Effector memory CD4-positive, alpha-beta T cell (primary cell): ENCODE measurements at places on chromosomes 4 and X.

DNA sequence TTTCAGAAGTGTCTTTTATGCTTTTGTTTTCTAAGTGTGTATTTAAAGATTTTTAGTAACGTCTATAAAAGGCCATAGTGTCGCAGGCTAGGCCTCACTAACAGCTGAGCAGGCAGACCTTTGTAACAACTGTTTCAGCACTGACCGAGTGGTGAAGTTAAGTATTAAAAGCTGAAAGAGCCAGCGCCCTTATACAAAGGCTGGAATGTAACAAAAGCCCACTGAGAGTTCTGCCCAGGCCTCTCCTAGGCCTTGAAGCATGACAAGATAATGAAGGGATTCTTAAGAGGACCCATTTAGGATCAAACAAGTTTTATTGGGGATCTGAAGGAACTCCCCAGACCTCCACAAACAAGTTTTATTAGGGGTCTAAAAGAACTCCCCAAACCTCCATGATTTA lies 722.5 kb upstream of the PRKX start:
- no peak for DNase-seq

GRCh38 chr4:17275836-17276235 lies 236.1 kb downstream of the QDPR start:
- no peak for DNase-seq

- DNase-seq: no peak
Observed at GRCh38 chr4:172412851-172413580, 599.8 kb downstream of the GALNTL6 start.

DNA sequence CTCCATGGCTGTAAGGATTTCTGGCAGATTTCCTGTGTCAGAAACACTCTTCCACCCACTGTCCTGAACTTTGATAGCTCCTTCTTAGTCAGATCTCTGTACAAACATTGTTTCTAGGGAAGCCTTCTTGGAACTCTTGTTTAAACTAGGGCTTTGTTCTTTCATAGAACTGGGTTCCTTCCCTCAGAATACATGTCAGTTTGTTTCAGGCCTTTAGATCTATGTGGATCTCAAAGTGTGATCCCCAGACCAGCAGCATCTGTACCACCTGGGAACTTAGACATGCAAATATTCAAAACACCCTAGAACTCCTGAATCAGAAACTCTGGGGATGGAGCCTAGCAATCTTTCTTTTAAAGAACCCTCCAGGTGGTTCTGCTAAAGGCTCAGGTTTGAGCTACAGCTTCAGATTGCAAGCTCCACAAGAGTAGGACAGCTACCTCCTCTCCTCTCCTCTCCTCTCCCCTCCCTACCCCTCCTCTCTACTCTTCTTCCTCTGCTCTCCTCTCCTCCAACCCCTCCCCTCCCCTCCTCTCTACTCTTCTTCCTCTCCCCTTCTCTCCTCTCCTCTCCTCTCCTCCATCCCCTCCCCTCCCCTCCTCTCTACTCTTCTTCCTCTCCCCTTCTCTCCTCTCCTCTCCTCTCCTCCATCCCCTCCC lies 12.7 kb downstream of the RASSF6 start:
- DNase-seq: no peak

- no peak for DNase-seq
Observed at GRCh38 chr4:17492058-17492741, 19.7 kb downstream of the QDPR start.

DNA sequence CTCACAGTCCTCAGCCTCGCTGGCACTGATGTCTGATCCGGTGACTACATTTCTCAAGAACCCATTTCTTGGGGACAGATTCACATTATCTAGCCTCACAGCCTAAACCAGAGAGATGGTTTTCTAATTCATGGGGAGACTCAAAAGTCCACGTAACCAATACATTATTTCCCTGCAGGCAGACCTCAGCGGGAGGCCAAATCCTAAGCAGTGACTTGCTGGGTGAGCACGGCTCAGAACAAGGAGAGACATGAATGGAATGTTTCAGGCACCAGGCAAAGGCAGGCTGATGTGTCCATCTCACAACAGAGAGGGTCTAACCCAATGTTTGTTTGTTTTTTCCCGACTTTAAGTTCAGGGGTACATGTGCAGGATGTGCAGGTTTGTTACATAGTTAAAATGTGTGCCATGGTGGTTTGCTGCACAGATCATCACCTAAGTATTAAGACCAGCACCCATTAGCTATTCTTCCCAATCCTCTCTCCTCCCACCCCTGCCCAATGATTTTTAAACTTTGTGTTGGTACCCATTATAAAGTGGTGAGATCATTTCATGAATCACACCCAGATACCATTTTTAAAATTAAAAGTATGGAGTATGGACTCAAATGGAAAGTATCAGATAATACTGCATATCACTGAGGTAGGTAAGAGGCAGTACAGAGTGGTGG lies 53.3 kb downstream of the SCD5 start:
- DNase-seq: no peak

- DNase-seq: no peak
Observed at GRCh38 chrX:140500441-140500840, 4.4 kb downstream of the SOX3 start.

- no peak for DNase-seq
Observed at GRCh38 chr4:54581807-54582206, 76.0 kb upstream of the KIT start.

DNA sequence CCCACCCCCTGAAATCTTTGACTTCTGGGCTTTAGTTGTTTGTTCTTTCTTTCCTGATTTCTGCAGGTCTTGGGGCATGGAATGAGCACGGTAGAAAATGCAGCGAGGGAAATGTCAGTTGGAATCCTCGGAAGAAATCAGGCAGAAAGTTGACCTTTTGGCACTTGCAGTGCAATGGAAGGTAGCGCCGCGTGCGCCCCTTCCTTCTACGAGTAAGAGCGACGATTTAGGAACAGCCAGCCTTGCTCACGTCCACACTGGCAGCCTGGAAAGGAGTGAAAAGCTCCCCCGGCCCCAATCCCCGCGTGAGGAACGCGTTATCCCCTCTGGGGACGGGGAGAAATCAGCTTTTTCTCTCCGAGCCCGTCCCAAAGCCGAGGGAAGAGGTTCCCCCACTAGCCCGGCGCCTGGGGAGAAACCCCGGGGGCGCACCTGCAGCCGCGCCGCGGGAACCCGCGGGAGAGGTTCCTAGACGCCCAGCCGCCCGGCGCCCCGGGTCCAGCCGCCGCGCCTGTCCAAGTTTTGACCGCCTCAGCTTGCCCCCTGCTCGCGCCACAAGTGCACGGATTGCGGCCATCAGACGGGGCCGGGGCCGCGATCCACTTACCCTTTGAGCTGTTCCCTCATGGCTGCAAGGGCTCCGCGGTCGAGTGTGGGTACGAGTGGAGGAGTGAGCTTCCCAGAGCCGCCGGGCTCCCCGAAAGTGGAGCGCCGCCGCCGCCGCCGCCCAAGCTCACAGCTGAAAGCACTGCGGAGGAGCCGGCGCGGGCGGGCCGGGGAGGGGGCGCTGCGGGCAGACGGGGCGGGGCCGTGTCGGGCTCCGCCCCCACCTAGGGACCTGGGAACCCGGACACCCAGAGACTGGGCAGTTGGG lies 194.6 kb upstream of the FTHL17 start:
- DNase-seq: no peak

DNA sequence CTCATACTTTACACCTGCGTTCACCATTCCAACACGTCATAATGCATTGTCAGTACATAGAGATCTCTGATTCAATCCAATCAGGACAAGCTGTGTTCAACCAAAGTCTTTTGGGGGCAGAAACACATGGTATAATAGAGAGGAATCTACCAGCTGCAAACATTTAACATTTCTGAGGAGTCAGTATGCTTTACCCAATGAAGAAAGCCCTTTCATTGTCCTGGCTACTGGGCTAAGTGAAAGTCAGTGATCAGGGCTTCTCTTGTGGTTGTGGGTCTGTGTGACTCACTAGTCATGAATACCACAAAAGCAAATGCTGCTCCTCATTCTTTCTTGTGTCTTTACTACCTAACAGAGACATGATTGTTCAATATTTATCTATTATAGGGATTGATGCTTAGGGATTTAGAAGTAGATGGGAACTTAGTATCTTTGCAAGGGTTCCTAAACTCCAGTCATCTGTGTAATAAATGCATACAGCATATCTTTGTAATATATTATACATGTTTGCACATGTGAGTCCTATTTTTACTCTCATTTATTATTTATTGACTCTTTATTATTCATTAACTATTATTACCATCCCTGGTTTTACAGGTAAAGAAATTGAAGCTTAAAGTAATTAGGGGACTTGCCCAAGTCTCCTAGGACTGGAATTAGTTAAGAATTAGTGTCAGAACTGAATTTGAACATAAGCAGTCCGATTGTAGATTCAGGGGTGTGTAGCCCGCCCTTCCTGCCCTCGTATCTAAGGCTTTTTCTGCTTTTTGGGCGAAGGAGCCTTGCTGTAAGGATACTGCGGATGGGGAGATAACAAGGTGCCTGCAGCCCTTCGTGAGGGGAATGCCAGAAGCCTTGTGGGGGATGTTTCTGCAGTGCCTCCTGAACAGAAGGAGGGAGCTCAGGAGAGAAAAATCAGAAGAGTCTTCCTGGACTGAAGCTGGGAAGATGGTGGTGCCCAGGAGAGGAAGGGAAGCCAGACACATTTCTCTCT lies 353.1 kb upstream of the BOD1L1 start:
- no peak for DNase-seq
